Suprapubic skin (tissue), 4 donors: ENCODE measurements at places on chromosomes 6 and 20.

DNA sequence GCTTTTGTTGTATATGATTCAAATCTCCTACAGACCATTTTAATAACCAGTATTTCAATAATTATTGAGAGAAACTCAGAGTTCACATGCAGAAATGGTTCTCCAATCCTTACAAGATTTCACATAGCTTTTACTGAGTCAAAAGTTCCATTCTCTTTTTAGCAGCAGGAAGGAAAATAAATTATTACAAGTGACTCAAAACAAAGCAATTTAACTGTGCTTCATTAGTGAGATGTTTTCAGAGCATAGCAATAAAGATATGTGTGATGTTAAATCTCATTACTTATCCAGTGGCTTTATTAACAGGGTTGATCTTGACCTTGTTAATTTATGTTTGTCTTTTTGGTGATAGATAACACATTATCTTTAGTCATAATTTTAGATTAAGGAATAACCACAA is 22.0 kb downstream of the KIF13A start:
- DNase-seq, result no peak

GRCh38 chr6:167576050-167576741 is 250.5 kb upstream of the AFDN start:
- no peak for DNase-seq

DNA sequence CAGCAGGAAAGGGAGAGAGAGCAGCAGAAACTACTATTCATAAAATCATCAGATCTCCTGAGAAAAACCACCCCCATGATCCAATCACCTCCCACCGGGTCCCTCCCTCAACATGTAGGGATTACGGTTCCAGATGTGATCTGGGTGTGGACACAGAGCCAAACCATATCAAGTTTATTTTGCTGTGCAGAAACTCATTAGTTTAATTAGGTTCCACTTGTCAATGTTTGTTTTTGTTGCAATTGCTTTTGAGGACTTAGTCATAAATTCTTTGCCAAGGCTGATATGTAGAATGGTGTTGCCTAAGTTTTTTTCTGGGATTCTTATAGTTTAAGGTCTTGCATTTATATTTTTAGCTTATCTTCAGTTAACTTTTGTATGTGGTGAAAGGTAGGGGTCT is 422.0 kb upstream of the HS3ST5 start:
- DNase-seq, result no peak

GRCh38 chr6:106510090-106510970 is 119.0 kb downstream of the RTN4IP1 start:
- peak; percentile 84 for DNase-seq

DNA sequence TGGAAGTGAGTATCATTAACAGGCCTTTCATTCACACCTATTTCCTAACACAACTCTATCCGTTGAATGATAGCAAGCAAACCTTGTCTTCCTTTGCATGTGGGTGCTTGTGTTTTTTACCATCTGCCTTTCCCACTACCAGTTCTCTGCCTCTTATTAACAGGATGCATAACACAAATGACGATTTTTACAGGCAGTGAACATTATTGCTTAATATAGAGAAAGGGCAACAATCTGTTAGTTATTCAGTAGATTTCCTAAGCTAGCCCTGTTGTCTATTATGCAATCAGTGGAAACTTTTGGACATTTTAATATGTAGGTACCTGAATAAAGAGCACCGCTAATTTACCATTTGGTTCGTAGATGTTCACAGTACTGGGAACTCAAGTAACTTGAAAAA is 348.8 kb upstream of the PLCB4 start:
- no peak for DNase-seq

DNA sequence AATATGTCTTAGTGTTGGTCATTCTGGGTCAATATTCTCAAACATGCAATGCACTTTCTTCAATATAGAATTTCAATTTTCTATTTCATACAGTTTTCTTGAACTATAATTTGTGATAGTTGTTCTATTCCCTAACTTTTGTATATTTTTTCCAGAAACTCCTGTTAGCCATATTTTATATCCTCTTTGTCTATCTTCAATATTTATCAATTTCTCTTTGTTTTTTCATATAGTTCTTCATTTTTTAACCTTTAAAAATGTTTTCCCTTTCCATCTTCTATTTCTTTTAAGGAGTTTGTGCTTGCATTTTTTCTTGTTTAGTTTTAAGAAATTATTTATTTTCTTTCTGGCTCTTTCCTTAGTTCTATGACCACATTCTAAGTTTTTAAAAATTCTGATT is 42.0 kb upstream of the MBOAT1 start:
- no peak for DNase-seq

DNA sequence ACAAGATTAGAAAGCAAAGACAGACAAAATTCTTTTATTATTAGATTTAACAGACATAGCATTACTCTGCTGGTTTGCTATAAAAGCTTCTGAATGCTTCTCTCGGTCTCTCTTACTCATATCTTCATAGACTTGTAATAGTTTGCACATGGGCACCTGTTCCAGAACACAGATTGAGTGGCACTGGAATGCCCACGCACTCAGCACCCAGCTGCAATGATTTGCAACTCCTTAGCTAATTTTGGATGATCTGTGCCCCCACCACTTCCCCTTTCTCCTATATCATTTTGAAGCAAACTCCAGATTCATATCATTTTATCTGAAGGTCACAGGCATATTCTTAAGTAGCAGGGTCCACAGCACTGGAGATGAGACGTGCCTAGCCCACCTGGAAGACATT is 148.8 kb downstream of the CFAP61 start:
- DNase-seq, result no peak

DNA sequence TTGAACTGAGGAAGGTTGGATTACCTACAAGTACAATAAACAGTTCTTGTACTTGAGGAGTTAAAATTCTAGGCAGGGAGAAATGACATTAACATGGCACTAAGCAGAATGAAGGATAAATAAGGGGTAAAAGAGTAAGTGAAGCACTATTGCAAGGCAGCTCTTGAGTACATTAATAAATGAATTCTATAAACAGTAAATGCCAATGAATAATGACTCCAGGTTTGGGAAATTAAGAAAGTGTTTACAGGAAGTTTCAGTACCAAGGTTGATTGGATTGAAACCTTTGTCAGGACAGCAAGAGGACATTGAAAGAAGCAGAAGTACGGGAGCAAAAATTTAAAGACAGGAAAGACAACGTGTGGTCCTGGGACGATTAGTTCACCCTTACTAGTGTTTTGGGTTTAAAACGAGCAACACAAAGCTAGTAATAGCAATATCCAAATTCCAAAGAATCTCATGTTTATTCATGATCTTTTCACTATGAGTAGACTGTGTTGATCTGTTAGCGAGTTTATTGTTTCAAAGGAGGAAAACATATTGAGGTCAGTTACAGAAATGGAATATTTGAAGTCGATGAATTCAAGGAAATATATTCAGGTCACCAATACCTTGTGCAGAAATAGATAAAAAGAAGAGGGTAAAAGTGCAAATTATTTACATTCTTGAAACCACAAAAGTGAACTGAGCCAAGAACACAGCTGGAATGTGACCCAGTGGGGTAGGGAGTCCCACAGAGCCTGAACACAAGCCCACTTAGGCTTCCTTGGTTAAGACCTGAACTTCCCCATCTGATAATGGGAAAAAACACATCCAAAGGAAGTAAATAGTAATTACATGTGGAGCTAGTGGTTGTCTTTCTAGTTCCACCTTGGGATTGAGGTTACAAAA is 80.8 kb downstream of the MKKS start:
- no peak for DNase-seq

DNA sequence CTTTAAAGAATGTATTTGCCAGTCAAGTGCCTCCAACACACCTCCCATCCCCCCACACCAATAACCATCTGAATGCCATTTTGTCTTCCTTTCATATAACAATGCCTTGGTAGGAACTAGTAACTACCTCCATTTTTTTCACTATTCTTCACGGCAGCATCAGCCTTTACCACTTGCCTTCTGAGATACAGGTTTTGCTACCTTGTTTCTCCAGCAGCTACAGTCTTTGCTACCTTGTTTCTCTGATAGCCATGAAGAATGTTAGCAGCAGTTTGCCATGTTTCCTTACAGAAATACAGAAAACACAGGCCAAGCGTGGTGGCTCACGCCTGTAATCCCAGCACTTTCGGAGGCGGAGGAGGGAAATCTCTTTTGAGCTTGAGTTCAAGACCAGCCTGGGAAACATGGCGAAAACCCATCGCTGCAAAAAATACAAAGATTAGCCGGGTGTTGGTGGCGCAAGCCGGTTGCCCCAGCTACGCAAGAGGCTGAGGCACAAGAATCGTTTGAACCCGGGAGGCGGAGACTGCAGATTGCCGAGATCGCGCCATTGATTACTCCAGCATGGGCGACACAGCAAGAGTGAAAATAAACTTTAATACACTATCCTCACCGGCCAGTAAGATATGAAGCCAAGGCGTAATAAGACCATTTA is 100.9 kb downstream of the HFE start:
- DNase-seq, result no peak

DNA sequence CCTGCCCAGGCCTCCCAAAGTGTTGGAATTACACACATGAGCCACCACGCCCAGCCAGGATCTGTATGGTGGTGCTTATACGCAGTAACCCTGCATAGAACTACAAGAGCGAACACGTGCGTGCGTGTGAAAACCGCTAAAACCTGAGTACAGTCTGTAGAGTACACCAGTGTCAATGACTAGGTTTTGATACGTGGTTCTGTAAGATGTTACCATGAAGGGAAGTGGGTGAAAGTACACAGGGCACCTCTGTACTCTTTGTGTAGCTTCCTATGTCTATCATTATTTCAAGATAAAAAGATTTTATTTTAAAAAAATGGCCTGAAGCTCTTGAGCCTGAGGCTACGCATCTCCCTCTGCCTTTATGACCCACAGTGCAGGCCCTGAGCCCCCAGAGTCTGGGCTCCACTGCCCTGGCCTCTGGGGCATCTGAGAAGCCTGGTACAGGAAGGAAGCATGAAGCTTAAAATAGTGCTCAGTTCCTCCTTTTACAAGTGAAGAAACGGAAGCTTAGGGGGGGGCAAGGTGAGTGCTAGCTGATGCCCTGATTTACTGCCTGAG is 21.6 kb downstream of the LY86 start:
- DNase-seq, result no peak

DNA sequence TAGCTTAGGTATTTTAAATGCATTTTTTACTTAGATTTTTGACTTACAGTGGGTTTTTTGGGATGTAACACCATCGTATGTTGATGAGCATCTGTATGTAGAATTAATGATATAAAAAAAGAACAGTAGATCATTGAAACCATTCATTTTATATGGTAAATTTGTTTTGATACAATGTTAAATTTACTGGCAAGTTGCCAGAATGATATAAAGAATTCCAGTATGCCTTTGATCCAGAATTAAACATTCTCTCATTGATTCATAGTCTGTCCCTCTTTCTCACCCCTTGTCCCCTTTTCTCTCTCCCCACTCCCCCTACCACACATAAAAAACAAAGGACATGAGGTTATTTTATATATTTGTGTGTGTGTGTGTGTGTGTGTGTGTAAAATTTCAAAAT is 45.3 kb downstream of the VTA1 start:
- DNase-seq, result no peak

DNA sequence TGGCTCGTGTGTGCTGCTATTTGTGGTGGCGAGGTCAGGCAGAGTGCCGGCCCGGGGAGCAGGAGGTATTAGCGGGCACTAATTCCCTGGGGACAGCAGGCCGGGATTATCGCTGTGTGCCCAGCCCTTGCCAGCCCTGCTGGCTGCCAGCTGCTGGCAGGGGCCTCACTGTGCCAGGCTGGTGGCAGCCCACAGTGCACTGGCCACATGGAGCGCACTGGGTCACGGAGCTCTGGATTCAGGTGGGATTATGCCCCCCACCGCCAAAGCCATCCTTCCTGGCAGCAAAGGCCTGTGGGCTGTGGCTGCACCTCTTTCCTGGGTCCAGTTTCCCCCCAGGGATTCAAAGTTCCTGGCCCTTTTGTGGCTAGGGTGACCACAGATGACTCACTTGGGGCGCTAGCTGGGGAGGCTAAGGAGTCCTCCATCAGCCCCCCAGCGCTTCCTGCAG is 59.7 kb downstream of the YTHDF1 start:
- no peak for DNase-seq

DNA sequence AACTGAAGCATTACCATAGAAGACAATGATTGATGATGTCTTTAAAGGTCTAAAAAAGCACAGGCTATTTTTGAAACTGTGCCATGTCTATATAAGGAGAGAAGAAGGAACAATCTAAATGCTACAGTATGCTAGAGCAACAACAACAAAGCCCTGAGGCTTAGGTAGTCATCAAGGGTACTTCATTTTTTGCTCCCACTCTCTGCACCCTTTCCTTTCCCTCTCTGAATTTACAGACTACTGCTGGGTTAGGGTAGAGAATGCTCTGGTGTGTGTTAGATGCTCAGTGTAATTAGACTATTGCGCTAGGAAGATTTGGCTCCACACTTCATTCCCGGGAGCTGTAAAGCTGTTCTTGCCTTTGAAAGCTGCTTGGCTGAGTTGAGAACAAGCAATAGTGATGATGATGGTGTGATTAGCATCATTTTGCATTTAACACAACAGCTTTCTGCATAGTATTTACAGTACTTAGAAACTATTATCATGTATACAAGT is 1262.5 kb upstream of the CITED2 start:
- no peak for DNase-seq
